ENCODE measurements at places on chromosomes 11 and 22.

DNA sequence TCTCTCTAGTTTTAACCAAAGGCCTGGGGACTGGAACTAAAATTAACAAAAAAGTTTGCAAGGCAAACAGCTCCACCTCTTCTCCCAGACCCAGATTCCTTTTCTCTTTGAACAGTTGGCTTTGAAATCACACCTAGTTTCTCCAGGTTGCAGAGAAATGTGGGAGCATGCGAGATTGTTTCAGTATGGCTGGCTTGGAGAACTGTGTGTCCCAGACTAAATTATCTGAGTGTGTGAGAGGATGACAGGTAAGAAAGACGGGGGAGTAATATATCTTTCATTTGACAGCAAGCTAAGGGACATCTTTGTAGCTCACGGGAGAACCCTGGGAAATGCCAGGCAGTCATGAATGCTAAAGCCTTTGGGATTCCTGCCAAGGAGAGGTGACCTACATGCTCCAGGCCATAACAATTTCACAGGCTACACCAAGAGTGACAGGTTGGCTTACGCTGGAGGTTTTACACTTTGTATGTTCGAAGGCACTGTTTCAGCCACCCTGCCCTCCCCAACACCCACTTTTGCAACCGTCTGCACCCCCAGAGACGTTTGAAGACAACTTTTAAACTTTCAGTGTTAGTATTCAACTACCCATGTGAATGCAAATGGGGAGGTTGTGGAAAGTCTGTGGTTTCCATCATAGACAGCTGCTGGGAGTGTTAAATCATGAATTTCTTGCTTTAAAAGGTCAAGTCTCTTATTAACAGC is 109.3 kb upstream of the SNX19 start:
- DNase-seq = no peak

- DNase-seq = no peak
These were observed 7.5 kb upstream of the SLC15A3 start for GRCh38 chr11:60959431-60959830.

DNA sequence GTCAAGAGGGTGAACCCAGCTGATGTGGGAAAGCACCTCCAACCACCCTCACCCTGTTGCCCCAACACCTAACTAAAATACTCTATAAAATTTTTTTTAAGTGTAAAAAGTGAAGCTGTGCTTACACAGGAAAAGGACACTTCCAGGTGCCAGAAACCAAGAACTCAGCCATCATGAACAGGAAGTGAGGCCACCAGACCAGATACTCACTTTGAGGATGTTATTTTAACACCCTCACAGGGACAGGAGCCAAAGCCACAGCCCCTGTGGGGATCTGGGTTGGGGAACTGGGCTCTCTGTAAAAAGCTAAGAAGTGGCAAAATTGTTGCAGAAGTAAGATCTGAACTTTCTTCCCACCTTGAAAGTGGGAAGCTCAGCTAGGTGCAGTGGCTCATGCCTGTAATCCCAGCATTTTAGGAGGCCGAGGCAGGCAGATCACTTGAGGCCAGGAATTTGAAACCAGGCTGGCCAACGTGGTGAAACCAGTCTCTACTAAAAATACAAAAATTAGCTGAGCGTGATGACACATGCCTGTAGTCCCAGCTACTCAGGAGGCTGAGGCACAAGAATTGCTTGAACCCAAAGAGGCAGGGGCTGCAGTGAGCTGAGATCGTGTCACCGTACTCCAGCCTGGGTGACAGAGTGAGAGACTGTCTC is 3.8 kb downstream of the RSPH14 start:
- DNase-seq = no peak

DNA sequence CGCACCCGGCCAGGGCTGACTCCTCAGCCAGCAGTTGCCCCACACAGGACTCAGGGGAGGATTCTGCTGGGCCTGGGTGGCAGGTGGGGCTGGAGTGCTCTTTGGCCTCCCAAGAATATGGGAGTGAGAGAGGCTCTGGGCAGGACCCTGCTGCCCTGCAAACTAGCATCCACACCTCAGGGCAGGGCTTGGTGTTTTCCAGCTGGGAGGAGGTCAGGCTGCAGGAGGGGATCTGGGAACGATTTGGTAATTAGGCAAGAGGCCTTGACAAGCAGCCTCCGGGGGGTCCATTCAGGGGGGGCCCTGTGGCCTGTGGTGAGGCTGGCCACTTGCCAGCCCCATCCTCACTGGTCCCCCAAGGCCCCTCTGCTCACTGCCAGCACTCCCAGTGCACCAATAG is 35.8 kb downstream of the WNT11 start:
- no peak for DNase-seq

DNA sequence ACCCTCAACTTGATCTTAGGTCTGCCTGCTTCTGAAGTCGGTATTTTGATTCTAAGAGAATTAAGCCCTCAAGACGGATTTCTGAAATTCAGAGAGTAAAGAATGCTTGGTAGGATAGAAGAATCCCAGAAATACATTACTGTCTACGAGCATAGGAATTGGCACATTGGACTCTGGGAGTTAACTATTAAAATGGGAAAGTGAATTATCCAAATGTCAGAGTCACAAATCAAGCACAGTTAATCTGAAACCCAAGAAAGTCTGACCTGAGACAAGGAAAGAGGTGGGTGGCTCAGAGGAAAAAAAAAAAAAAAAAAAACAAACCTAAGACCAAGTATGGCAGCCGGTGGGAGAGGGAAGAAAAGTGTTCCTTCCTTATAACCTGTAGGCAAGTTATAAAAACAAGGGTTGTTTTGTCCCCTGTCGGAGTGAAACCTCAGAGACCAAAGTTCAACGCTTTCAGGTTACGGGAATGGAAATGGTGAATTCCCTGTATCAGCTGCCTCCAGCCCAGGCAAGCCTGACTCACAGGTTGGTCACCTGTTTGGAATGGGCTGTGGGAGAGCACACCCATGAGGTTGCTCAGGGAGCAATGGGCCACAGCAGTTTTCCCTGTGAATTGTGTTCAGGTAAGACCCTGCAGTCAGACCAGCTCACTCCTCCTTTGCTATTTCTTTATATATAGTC is 139.0 kb downstream of the ETS1 start:
- no peak for DNase-seq

GRCh38 chr22:36872084-36872483 is 11.3 kb downstream of the NCF4 start:
- no peak for DNase-seq

DNA sequence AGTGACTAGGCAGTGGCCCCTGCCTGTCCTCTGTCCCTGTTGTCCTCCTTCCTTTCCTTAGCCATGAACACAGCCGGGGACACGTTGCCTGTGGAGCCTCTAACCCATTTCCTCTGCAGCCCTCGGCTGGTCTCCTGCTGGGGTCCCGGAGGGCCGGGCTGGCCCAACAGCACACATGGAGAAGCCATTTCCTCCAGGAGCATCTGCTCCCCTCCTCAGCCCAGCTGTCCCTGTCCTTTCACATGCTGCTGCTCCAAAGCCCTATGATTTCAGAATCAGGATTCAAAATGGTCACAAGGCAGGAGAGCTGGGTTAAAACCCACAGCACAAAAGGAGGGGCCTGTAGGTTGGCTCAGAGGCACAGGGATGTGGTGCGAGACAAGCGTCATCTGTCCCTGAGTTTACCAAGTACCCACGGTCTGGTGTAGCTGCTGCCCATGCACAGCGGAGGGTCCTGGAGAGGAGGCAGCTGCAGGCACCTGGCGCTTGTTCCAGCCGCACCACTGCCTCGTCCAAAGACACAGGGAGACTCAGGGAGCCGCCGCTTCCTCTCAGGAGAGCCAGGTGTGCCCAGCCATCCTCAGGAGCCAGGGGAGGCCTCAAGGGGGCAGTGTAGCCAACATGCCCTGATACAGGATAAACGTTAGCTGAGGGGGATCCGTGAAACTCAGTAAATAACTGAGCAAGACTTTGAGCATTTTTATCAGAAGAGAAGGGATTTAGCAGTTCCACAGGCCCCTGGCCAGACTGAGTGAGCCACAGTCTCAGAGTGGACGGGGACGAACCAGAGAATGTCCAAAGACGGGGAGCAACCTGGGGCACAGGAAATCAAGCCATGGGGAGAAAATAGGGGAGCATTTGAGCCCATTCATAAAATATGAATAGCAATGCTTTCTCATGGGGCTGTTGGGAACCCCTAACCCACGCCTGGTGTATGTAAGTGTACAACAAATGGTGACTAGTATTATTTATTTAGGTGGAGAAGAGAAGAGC is 3.9 kb upstream of the VSIG10L2 start:
- peak; percentile 73 for DNase-seq

DNA sequence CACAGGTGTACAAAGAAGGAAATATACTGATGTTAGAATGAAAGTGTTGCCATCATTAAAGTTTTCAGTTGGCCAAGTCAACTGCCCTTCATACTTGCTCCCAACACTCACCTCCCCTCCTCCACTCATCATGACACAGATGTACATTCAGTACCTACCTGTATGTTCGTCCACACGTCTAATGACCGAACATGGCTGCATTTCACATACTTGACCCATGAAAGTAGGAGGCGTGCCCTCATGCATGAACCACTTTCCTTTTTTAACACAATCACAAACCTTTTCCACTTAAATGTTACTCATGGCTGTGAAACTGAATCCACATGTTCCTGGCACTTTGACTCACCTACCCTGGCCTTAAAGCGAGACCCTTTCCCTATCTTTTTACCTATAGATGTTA is 3.2 kb upstream of the BUD13 start:
- DNase-seq = no peak

- no peak for DNase-seq
These were observed 893.2 kb downstream of the BRD1 start for GRCh38 chr22:48934446-48934845.

DNA sequence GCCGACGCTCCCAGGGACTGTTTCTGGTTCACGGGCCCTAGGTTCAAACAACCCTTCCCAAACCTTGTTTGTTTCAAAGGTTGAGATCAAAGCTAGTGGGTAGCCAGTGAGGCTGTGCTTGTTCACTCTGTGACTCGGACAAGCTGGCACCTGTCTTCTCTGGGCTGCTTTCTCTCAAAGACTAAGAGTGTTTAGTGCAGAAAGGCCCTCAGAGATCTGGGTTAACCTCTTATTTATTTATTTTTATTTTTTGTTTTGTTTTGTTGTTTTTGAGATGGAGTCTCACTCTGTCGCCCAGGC is 13.0 kb upstream of the MALAT1 start:
- DNase-seq = no peak

GRCh38 chr11:87007963-87008362 is 29.8 kb upstream of the TMEM135 start:
- DNase-seq = no peak

- DNase-seq = no peak
These were observed 13.4 kb downstream of the CHEK1 start for GRCh38 chr11:125638315-125638714.

- no peak for DNase-seq
These were observed 31.7 kb upstream of the TMPRSS4 start for GRCh38 chr11:118045191-118045590.

- no peak for DNase-seq
These were observed 64.7 kb downstream of the DHCR7 start for GRCh38 chr11:71383461-71383860.

- DNase-seq = no peak
These were observed 38.4 kb upstream of the CWF19L2 start for GRCh38 chr11:107496011-107496410.

DNA sequence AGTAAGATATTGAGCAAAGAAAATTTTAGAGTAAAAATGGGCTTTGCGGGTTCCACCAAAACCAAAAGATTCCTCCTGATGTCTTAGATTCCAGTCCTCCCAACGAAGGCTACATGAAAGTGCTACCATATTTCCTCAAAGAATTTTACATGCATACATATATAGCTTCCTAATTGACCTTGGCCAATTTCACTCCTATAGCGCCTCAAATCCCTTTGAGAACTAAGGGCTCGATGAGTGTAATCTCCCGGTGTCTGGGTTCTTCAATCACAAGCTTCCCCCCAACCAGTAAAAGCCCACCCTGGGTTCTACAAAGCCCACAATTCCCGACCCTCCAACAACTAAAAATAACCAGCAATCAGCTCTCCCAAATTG is 1.2 kb downstream of the SIK3 start:
- DNase-seq = no peak

DNA sequence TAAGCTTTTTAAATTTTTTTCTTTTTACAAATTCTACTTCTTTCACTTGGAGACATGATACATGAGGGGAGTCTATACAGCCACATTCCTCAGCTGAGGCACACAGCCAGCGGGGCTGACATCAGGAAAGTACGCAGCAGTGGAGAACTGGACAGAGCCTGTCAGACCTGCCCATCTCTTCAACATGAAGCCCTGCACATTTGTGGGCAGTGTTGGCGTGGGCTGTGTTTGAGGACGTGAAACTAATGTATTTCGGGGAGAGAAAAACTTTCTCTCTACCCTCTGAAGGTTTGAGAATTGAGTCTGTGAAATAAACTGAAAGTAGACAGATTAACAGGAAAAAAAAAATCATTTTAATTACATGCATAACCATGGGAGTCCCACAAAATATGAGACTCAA is 84.8 kb upstream of the HTATIP2 start:
- DNase-seq = no peak

DNA sequence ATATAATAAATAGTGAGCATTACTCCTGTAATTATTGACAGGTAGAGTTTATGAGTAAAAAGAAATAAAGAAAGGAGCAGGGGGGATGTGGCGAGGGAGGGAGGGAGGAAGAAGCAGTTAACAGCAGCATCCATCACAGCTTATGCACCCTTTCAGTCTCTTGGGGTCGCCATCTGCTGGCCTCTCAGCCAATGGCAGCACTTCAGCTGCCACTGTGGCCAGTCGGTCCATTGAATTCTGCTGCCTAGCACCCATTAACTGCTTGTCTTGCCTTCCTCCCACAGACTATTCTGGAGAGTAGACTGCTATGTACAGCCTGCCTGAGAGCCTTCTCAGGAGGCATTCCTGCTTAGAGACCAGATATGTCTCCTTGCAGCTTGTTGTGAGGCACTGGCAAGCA is 388.3 kb downstream of the TENM4 start:
- DNase-seq = peak; percentile 36

DNA sequence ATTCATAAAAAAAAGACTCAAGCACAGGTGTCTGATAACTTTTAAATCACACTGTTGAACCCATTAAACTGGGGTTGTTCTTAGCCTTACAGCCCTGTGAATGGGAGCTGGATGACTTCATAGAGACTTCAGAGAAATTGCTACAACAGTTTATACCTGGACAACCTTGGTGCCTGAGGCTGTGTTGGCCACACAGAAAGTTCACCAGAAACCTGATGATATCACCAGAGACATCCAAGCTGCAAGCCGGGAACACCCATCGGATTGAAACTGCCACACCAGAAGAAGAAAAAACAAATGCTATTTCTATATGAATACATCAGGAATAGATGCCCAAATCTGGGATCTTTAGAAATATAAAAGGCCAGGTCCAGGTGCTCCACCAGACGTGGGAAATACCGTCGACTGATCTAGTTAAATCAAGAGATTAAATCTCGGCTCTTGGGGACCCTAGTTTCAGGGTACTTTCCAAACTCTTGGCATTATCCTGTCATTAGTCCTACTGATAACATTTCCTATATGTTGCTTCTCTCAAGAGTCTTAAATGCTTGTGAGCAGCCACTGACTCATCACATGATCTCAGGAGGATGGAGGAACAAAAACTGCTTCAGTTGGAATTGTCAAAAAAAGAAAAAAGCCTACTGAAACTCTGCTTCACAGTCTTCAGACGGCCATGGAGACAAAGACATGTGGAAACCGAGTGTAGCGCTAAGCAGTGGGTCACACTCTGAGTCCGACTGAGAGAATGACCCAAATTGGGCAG is 28.6 kb upstream of the APOL5 start:
- DNase-seq = no peak

GRCh38 chr11:63869683-63870082 is 30.8 kb downstream of the MARK2 start:
- no peak for DNase-seq

- no peak for DNase-seq
These were observed 22.3 kb upstream of the TESMIN start for GRCh38 chr11:68773521-68774193.

GRCh38 chr11:827897-828192 is at the start of gene CRACR2B:
TSS of gene CRACR2B (plus strand) at chr11:827919. CDS start at chr11:828608, 689 bp downstream.
- no peak for DNase-seq

GRCh38 chr11:71202598-71202944 is 49.8 kb downstream of the SHANK2 start:
- DNase-seq = no peak

All from endothelial cell (in vitro differentiated cells).